ENCODE measurements at places on chromosomes 4 and X.

GRCh38 chr4:168662297-168662984 lies 165.6 kb downstream of the PALLD start:
- DNase-seq = no peak

GRCh38 chr4:150119492-150119891 lies 41.2 kb downstream of the DCLK2 start:
- peak; percentile 71 for DNase-seq

GRCh38 chr4:141215030-141215429 lies 5.7 kb upstream of the ZNF330 start:
- no peak for DNase-seq

DNA sequence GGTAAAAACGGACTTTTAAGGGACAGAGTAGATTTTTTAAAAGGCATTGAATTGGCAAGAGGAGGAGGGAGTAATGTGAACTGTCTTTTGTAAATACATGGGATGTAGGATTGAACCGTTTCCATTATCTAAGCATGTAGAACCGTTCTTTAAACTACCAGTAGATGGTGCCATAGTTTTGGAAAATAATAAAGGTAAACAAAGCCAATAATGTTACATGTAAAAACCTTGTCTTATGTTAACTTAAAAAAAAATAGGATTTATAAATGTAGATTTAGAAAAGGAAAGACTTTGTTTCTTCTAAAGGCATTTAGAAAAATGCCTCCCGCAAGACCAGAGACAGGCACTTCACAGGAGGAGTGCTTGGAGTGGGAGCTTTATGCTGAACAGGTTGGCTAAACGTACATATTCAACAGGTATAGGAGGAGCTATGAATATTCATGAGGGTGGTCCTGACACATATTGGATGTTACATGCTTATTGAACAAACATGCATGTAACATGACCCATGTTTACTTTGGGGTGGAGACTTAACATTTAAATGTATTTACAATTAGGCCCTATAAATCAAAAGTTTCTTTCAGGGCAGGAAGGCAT lies 45.5 kb upstream of the FAM241A start:
- DNase-seq = peak; percentile 73

DNA sequence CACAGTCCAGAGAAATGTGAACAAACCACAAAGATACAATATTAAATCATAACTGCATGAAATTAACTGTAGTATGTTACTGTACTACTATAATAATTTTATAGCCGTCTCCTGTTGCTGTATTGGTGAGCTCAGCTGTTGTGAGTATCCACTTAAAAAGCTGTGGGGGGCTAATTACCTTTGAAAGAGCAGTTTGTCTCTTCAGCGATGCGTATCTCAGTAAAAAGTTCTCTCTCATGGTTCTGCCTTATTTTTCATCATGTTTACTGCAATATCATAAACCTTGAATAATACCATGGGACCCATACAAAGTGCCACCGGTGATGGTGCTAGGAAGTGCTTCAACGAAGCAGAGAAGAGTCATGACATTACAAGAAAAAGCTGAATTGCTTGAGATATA lies 8.4 kb upstream of the MSMO1 start:
- DNase-seq = no peak

DNA sequence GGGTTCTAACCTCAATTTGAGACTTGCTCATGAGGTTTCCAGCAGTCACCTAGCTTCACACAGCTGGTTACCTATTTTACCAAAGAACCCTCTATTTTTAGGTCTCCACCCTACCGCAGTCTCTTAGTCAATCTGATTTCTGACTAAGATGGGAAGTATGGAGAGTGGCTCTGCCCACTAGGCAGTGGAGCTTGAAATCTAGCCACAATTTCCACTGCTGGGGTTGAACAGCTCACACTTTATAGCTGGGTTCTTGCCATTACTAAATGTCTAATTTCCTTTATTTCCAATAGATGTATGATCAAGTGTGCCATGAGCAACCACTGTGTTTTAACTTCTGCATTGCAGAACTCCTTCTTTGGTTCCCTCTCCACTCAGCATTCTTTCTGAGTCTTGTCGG lies 43.1 kb downstream of the GASK1B start:
- peak; percentile 67 for DNase-seq

GRCh38 chr4:152606753-152607152 lies 70.9 kb upstream of the FBXW7 start:
- peak; percentile 42 for DNase-seq

- no peak for DNase-seq
Measured at GRCh38 chr4:53004497-53005148, 142.5 kb downstream of the RASL11B start.

- no peak for DNase-seq
Measured at GRCh38 chr4:187090401-187090800, 366.7 kb upstream of the FAT1 start.

GRCh38 chrX:23938690-23939089 lies 30.9 kb downstream of the CXorf58 start:
- DNase-seq = peak; percentile 52

DNA sequence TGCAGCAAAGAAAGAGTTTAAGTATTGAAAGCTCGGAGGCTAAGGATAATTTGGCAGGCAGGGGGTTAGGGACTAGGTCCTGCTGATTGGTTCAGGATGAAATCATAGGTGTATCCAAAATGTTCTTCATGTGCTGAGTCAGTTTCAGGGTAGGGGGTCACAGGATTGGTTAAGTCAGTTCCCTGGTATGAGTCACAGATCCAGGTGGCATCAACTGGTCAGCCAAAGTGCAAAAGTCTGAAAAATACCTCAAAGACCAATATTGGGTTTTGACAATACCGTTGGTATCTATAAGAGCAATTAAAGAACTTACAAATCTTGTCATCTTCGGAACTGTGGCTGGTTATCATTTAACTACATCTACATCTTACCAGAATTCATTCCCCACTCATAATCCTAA lies 25.6 kb upstream of the PRDM8 start:
- no peak for DNase-seq

DNA sequence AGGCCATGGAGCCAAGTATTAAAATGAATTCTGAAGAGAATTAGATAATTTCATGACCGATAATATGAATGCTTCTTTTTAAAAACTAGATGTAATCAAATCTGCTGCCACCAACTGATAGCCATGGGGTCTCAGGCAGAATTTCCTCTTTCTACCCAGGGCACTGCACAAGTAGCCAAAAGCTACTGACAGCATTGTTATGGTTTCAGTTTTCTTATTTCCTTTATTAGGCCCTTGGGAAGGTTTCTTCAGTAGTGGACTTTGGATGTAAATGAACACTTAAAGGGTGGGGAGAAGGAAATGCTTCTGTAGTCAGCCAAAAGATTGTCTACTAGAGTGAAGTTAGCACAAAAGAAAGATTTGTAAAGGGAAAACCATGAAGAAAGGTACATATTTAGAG lies 686.0 kb downstream of the ADGRL3 start:
- no peak for DNase-seq

DNA sequence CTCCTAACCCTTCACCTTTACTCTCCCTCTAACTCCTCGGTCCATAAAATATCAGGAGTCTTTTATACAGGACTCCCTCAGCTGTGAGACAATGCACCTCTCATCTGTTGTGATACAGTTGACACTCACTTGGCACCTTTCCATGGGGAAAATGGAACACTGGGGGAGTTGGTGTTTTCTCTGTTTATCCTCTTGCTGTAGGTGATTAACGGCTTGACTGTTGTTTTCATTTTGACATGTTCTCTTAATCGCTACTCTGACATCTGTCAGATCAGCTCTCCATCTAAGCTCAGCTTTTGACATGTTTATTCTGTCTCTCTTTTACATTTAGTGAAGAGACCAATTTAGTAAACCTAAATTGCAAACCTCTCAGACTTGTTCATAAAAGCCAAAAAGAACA lies 604.8 kb downstream of the TRAM1L1 start:
- DNase-seq = no peak

DNA sequence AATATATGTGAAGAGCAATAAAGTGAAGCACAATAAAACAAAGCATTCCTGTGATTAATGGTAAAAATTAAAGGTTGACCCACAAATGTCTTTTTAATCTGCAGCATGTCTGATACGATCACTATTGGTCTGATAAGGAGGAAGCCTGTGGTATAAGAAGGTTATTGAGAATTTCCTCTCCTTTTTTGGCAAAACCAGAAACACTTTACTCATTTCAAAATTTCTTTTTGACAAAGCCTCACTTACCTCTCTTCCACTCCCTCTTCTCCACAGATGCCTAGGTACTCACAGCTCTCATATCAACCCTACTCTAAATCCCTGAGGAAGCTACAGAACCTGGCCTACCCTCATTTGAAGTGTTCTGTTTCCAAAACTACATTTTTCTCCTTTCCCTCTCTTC lies 56.1 kb downstream of the TSPAN5 start:
- no peak for DNase-seq

DNA sequence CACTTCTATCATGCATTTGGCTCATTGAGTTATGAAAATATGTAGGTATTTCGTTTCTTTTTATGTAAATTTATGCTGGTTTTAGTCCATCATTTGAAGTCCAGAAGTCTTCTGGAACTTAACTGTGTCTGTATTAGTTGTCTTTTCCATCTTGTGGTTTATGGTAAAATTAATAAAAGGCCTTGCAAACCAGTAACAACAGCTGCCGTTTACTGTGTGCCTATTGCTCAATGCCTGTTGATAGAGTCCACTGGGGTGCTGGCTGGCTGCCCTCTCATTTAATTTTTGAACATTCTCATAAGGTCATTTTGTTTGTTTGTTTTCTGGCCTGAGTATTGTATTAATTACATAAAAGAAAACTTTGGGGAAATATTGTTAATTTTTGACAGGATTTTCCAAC lies 98.0 kb downstream of the NAA11 start:
- no peak for DNase-seq

GRCh38 chrX:71660562-71661416 lies 6.6 kb upstream of the LOC101059915 start:
- no peak for DNase-seq

- peak; percentile 52 for DNase-seq
Measured at GRCh38 chrX:51894697-51895336, 1.4 kb downstream of the MAGED1 start.

DNA sequence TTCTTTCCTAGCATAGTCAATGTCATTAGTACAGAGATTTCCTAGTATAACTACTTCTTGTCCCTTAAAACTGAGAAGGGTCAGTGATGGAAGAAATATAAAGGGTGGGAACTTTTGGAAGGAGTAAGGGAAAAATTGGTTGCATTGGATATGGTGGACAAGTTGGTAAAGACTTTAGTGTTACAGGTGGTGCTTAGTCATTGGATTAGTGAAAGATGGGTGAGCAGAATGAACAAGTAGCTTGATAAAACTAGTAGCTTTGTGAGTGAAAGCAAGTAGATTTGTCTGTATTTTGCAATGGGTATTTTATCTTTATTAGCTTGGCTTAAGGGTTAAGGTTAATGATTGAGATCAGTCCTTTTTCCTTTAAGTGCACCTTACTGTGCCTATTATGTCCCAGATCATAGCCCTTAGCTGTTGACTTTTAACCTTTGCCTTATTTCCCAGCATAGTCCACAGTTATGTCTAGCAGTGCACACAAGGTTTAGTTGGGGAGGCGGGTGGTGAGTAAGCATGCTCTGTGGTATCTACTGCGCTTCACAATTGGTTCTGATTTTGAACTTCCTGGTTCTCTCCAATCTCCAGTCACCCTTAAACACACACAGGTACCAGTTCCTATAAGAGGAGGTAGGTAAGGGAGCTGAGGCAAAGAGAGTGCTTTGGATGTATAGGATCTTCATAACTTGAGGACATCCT lies 9.5 kb downstream of the WDR44 start:
- DNase-seq = no peak

DNA sequence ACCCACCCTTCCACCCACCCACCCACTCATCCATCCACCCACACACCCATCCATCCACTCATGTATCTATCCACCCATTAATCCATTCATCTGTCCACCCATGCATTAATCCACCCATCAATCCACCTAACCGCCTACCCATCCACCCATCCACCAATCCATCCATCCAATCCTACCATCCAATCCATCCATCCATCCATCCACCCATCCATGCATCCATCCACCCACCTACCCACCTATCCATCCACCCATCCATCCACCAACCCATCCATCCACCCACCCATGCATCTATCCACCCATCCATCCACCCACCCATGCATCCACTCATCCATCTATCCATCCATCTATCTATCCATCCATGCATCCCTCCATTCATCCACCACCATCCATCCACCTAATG lies 34.8 kb upstream of the AFAP1 start:
- no peak for DNase-seq

DNA sequence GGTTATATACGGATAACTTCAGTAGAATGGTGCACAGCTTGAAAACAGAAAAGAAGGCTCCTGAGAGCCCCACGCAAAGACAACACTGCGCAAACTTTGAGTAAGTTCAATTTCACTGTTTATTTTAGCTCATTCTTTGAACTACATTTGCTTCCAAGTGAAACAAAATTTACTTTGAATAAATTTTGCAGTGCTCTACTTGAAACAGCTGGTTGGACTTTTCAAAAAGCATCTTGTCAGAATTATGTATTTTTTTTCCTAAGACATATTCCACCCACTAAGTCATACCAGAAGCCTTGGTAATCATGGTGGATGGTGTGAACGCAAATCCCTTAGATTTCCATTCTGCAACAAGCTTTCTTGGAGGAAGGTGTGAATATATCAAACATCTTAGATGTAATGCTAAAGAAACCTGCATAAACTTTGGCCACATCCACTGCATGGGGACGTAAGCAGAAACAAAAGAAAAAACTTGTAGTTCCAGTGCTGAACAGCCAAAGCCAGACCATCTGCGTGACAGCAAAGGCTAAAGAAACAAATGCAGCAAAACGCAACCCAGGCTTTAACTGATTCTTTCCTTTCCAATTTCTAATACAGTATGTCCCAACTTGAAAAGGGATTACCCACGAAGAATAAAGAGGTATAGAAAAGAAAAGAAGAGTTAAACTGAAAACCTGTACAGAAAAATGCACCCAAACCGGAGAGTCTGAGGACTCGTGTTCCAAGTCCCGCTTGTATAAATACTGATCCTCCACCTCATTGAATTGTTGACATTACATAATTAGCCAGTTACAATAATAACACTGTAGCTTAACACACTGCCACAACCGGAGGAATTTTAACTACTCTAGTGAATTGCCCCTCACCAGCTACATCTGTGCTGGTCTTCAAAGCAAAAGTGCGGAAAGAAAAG lies 90.9 kb downstream of the SH3RF1 start:
- peak; percentile 48 for DNase-seq

GRCh38 chr4:48175806-48176205 lies 41.8 kb upstream of the TXK start:
- no peak for DNase-seq
